ENCODE measurements at places on chromosomes 11 and 22. TPM values are rescaled to one million over a fixed set of nuclear protein-coding genes. Genes with fewer than 3 reads are reported as not detected.

Gene MRGPRX3
- not detected for total RNA-seq

Gene SSTR3
- total RNA-seq, result not detected

Gene RAB39A
- not detected for total RNA-seq

Gene NXPE4
- total RNA-seq, result not detected

Gene ALDH3B1
- 5.6 TPM for total RNA-seq

Gene POLA2
- 6.1 TPM for total RNA-seq

- no peak overlapping the region for H3K27ac ChIP-seq
- no peaks in the 10 kb centered on the region for H3K27me3 ChIP-seq
- DNase-seq, result no peak
- no peaks in the 10 kb centered on the region for H3K4me1 ChIP-seq
Observed at GRCh38 chr11:110160016-110160415, 66.8 kb downstream of the ZC3H12C start.

- H3K27ac ChIP-seq, result no peak overlapping the region
- no peaks in the 10 kb centered on the region for H3K27me3 ChIP-seq
- H3K4me3 ChIP-seq, result no peak overlapping the region
- no peaks in the 10 kb centered on the region for H3K36me3 ChIP-seq
- no peak for DNase-seq
- peaks cover 17% of the 10 kb centered on the region for H3K4me1 ChIP-seq
Observed at GRCh38 chr11:12094872-12095800, 15.3 kb upstream of the MICAL2 start.

DNA sequence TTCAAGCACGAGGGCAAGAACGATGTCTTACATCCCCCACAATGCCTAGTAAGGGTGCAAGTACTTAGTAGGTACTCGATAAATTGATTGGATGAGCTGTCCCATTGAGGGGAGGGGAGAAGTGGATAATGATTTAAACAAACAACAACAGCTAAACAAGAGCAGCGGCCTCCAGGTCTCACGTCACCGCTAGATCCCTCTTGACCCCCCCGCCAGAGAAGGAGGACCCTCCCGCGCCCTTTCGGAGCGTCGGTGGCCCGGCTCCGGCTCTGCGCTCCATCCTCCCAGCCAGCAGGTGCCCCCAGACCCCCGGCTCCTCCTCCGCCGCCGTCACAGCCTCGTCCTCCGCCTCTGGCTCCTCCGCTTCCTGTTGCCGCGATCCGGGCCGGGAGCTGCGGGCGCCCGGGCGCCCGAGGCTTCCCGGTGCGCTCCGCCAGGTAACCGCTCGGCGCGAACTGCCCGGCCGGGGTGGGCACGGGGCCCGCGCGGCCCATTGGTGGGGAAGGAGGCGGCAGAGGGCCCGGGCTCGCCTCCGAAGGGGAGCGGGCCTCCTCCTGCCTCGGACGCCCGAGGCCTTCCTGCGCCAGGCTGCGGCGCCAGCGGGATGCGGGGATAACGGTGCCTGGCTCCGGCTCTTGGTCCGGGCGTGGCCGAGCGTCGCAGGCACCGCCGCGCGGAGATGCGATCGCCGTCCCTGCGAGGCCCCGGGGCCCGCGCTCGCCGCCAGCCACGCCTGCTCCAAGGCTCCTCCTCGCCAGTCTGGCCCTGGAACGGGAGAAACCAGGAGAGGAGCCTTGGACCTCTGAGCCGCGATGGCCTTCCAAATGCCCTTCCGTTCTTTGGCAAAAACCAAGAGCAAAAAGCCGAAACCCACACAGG, at the start of gene TLCD5:
TLCD5 (plus strand) TSS at position 368 of the 879 bp plus-strand sequence. CDS start 2,143 bp downstream, outside the sequence.
- no peak for DNase-seq
- H3K27ac ChIP-seq, result peak within 1 kb of the TSS; percentile 92
- peaks cover 28% of the 10 kb centered on the region for H3K4me1 ChIP-seq

GRCh38 chr11:74002832-74003231, 6.1 kb downstream of the UCP3 start:
- H3K4me3 ChIP-seq, result no peak overlapping the region
- DNase-seq, result no peak
- H3K4me1 ChIP-seq, result no peaks in the 10 kb centered on the region
- H3K27ac ChIP-seq, result no peak overlapping the region

GRCh38 chr22:49827853-49828598, at the start of gene BRD1:
BRD1 (minus strand) TSS chr22:49827873; CDS start chr22:49824317, 3,556 bp downstream.
- H3K36me3 ChIP-seq, result peaks cover 16% of the 10 kb centered on the region
- peaks cover 37% of the 10 kb centered on the region for H3K4me1 ChIP-seq
- DNase-seq, result no peak
- no peaks in the 10 kb centered on the region for H3K27me3 ChIP-seq
- H3K27ac ChIP-seq, result peak within 1 kb of the TSS; percentile 96
- peak within 1 kb of the TSS; percentile 91 for H3K4me3 ChIP-seq
